ENCODE measurements at places on chromosomes 6 and 20. TPM values are rescaled to one million over a fixed set of nuclear protein-coding genes. Genes with fewer than 3 reads are reported as not detected.

EFCAB8 gene
- total RNA-seq, result 0.13 TPM

WFDC12 gene
- 1.4 TPM for total RNA-seq

HTR1E gene
- not detected for total RNA-seq

C4A gene
- 250 TPM for total RNA-seq

OXT gene
- total RNA-seq, result not detected

MAFB gene
- total RNA-seq, result 39.6 TPM

SLC22A23 gene
- total RNA-seq, result 5.3 TPM

ZBP1 gene
- 3.7 TPM for total RNA-seq

IL17A gene
- not detected for total RNA-seq

COL11A2 gene
- total RNA-seq, result 0.85 TPM

MCHR2 gene
- not detected for total RNA-seq

ZSCAN23 gene
- 5.5 TPM for total RNA-seq

C20orf202 gene
- total RNA-seq, result 0.16 TPM

CDH4 gene
- 1.1 TPM for total RNA-seq

C6orf163 gene
- total RNA-seq, result 4.2 TPM

TPD52L1 gene
- total RNA-seq, result 69.1 TPM

CYP21A2 gene
- 3.2 TPM for total RNA-seq

HMGCLL1 gene
- 0.94 TPM for total RNA-seq

NECAB3 gene
- total RNA-seq, result 19.7 TPM

CAPN11 gene
- 2.3 TPM for total RNA-seq

C6orf52 gene
- total RNA-seq, result 1.5 TPM

MAK gene
- total RNA-seq, result 0.66 TPM

LHFPL5 gene
- 0.47 TPM for total RNA-seq

MCCD1 gene
- total RNA-seq, result 3.5 TPM

MYT1 gene
- not detected for total RNA-seq

SLC25A27 gene
- total RNA-seq, result 22.6 TPM

SIGLEC1 gene
- 20.2 TPM for total RNA-seq
